ENCODE measurements at places on chromosomes 6 and 20.

DNA sequence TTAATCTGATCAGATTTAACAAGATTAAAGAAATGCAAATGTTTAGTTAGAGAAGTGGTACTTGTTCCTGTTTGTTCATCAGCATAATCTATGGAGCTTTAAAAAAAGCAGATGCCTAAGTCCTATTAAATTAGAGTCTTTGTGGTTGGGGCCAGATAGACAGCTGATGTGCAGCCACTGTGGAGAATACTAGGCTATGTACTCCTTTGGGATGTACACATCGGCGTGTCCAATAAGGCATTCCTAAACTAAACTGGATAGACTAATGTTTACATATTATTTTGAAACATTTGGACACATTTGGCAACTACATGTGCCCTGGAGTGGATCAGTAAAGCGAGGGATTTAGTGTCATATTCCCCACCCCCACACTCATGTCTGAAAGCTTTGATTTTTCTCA lies 459.5 kb downstream of the LMBRD1 start:
- no peak for DNase-seq

GRCh38 chr6:90045535-90045934 lies 151.3 kb downstream of the GJA10 start:
- DNase-seq, result no peak

DNA sequence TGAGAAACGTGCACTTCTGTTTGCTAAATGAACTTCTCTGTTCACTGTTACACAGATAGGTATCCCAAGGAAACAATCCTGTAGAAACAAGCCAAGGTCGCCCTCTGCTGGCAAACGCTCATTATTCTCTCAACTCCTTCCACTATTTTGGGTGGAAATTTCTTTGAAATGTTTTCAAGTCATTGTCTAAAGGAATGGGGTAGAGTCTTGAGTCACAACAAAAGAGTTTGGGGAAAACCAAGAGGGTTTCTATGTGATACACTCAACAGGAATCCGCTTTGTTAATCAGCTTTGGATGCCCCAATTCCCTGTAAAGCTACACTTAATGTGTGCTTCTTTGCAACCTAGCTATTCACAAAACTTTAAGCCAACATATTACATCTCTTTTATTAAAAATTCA lies 4.6 kb upstream of the RAE1 start:
- DNase-seq, result peak; percentile 69

GRCh38 chr6:157213907-157214565 lies 109.3 kb downstream of the TMEM242 start:
- no peak for DNase-seq

DNA sequence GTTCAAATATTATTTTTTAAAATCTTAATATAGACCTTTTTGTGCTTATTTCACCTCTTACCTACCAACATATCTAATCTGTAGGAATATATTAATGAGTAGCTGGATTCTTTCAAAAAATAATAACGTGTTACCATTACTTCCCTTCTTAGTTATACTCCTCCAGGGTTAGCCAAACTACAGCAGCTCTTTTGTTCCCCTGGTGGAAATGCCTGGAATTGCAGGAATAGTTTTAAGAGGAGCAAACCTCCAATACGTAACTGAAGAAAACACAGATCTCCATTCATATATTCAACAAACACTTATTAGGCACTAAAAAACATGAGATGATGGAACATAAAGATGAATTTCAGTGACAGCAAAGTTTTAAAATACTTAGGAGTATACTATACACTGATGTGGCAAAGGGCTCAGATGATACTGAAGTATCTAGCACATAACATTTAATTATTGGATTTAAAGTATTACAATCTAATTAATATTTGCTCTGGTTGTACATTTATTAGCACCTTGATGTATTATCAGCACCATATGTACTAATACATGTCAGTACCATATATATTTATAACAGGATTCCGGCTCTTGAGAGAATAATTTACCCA lies 78.3 kb downstream of the TBX18 start:
- DNase-seq, result no peak

DNA sequence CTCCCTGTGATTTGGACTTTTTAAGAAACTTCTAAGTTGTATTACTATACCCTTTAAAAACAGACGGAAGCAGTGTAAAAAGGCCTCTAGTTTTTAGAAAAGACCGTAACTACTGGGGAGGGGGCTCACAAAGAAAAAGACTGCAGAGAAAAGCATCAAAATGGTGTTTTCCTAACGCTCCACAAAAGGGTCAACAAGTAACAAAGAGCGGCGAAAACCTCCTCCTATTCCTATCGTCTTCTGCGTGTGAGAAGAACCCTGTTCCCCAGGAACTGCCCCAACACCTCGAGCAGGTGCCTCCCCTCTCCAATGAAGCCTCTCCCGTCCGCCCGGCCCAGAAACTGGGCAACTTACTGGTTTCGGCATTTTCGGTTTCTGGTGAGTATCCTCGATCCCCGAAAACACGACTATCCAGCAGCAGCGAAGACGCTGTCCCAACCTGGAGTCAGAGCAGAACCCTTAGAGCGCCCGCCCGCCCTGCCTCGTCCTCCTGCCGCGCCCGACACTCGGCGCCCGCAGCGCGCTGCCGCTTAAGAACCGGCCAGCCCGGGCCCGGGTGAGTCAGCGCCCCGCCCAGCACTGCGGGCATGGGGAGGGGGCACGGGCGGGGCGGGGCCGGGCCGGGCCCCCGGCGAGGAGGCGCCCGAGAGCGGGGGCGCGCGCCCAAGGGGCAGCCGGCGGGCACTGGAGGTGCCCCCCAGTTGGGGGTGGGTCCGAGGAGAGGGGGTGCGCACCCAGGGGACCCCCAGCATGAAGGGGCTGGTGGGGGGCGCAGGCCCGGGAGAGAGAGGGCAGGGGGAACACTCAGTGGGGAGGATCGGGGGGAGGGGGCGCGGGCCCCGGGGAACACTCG lies 1.2 kb downstream of the EZR start:
- DNase-seq, result no peak

DNA sequence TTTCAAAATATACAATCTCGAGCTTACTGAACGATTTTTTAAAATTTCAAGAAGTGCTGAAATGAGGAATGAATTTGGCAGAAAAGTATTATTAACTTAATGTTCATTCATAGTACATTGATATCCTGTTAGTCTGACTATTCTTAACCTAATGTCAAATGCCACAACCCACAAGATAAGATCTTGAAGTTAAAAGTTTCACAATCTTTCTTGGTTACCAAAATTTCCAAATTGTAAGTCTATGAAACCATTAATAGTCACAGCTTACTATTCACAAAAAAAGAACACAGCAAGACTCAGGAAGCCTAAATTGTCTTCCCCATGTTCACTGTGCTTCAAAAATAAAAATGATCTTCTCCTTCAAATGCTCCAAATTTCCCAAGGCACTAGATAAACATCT lies 71.3 kb downstream of the HACE1 start:
- DNase-seq, result no peak

- peak; percentile 93 for DNase-seq
These were observed 48.8 kb downstream of the NT5E start for GRCh38 chr6:85498596-85499258.

- DNase-seq, result peak; percentile 40
These were observed 49.9 kb upstream of the COL21A1 start for GRCh38 chr6:56297022-56297989.

DNA sequence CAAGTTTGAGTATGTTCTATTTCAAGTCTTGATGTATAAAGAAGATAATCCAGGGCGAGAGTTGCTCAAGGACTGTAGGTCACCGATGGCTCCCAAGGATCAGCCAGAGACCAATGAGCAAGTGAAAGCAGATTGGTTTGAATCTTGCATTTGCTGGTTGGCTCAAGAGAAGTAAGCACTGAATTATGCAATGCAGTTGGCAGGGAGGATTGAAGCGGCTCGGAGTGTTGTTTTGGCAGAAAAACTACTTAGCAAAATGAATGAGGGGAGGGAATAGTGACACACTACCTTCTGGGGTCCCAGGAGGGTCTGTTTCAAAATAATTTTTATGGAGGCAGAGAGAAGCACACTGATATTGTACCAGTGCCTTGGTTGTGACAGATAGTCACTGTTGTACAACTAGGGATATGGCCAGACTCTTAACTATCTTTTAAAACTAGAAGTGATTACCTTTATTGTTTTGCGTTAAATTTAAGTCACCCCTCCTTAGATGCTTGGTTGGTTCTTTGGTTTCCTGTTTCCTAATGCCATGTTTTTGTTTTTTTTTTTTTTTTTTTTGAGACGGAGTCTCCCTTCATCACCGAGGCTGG lies 15.7 kb downstream of the SASH1 start:
- no peak for DNase-seq

DNA sequence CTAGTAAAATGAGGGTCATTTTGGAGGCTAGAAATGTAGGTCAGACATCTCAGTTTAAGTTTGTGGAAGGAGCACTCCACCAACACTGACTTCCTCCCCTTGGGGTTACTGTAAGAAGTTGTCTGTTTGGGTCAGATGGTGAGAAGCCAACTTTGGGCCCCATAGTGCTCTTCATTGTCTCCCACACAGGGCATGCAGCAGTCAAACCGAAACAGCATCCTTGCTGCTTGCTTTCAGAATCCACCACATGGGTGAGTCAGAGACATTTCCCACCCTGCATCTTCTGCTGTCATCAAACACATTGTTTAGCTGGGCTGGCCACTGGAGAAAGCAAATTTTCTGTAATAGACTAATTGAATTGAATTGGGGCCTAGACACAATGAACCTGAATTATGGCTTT lies 16.8 kb downstream of the IL17F start:
- DNase-seq, result peak; percentile 25

GRCh38 chr6:10355115-10355702 lies 59.7 kb downstream of the TFAP2A start:
- DNase-seq, result peak; percentile 59

GRCh38 chr6:36697481-36697903 lies at the start of gene RAB44:
TSS of gene RAB44 (plus strand) at chr6:36697826. CDS start at chr6:36704236, 6,410 bp downstream.
- no peak for DNase-seq

DNA sequence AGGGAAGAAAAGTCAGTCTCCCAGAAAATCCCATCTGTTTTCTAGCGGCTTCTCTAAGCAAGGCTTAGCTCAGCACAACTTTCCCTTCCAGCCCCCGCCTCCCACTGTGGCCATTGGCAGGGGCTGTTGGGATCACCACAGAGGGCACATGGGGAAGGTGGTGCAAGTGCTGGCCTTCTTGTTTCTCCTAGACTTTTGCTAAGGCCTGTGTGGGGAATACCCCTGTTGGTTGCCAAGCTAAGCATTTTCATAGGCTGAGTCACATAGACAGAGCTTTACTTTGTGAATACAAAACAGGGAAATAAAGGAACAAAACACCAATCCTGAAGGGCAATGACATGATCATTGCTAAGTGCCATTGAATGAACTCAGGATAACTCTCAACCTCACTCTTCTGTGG lies 32.4 kb upstream of the TIAM2 start:
- DNase-seq, result peak; percentile 98

- DNase-seq, result no peak
These were observed 31.2 kb downstream of the CHMP4B start for GRCh38 chr20:33842346-33842745.

DNA sequence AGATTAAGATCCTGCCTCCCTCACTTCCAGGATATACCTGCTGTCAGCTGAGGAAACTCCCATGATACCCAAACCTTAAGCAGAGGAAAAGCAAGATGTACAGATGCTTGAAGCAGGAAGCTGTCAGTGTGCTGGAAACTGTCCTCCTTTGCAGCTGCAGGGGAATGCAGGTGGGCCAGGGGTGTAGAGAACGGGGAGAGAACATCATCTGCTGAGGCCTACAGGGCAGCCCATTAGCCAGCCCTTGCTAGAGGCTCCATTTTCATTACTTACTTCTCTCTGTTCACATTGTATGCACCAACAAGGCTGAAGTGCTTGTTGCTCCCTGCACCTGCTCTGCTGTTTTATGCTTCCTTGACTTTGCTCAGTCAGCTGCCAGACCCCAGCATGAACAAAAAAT lies 119.1 kb downstream of the PRND start:
- DNase-seq, result no peak

- no peak for DNase-seq
These were observed 515.3 kb downstream of the CDKAL1 start for GRCh38 chr6:21049572-21049971.

GRCh38 chr6:13766201-13766634 lies 48.1 kb downstream of the MCUR1 start:
- peak; percentile 54 for DNase-seq

DNA sequence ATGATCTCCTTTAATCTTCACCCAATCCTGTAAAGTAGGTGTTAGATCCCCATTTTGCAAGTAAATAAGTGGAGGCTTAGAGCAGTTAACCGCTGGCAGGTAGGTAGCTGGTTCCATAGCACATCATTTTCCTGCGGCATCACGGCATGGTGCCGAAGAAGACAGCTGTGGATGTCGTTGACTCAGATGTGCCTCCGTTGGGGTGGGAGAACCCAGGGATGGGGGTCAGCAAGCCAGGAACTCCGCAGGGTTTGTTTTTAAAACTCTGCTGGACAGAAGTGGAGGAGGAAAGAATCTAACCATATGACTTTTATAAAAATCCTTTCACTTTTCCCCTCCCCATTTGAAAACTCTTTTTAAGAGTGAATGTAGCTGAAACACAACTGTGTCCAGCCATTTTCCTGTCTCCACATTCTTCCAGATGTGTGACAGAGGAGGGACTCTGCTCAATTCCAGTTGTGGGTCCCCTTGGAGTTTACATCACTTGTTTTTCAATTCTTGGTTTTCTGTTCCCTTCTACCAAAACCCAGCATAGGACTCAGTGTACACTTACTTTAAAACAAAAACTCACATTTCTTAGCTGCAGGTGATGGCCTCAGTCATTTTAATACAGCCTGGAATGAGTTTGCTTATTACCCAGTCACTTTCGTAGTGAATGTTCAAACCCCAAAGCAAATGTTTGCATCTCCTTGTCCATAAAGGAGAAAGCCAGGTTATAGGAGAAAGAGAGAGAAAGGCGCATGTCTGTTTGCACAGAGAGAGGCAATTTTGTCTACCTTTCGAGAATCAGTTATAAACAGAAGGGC lies 27.6 kb upstream of the PI16 start:
- no peak for DNase-seq

- no peak for DNase-seq
These were observed 75.3 kb downstream of the SNAP91 start for GRCh38 chr6:83633609-83634008.

GRCh38 chr6:6248651-6249050 lies 71.8 kb downstream of the F13A1 start:
- no peak for DNase-seq

- DNase-seq, result peak; percentile 65
These were observed 30.2 kb downstream of the ZHX3 start for GRCh38 chr20:41287327-41287726.

DNA sequence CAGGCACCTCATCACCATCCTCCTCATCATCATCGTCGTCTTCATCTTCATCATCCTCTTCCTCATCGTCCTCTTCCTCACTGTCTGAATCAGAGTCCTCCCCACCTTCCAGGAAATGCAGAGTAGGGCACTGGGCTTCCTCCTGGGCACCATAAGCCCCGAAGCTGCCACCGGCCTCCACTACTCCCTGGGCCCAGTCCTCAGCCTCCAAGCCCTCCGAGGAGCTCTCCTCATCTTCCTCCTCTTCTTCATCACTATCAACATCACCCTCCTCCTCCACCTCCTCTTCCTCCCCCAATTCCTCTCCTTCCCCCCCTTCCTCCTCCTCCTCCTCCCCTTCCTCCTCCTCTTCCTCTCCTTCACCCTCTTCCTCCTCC lies 1.7 kb downstream of the CENPB start:
- DNase-seq, result no peak

GRCh38 chr6:105014954-105015353 lies 58.0 kb downstream of the LIN28B start:
- DNase-seq, result no peak
